ENCODE measurements at places on chromosomes 3 and 15. TPM values are rescaled to one million over a fixed set of nuclear protein-coding genes. Genes with fewer than 3 reads are reported as not detected.

Gene CADPS
- not detected for total RNA-seq

Gene GPR156
- total RNA-seq: 0.54 TPM

Gene C3orf85
- total RNA-seq: not detected

Gene CYP1A2
- total RNA-seq: not detected

Gene ACSBG1
- total RNA-seq: 0.16 TPM
